ENCODE measurements at places on chromosomes 5 and 9.

DNA sequence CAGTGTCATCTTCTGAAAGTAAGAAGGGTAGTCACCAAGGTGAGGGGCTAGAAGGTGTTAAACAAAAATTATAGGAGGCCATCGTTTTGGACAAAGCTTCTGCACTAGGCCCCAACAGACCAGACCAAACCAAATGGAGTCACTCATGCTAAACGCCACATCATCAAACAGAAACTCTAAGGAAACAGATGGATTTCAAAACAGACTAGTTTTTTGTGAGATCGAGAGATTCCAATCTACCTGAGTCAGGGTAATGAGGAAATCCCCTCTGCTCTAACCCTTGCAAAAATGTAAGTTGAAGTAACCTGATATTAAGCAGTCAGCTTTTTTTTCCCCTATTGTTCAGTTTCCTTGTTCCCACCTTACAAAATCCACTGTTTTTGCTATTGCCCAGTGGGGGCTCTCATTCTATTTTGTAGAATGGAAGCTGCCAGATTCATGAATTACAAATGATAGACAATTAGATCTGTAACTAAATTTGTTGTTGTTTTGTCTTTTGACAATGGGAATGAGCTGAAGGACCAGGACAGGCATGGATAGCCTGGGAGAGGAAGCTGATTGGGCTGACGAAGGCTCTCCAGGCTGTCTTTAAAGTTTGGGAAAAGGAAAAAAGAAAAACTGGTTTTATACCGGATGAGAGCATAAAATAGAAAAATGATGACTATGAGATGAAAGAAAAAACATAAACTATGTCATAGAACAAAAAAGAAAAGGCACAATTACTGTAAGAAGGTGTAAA is 94.7 kb upstream of the ADAMTSL1 start:
- DNase-seq = no peak

GRCh38 chr5:136062366-136063274 is 33.8 kb downstream of the TGFBI start:
- peak; percentile 80 for DNase-seq

DNA sequence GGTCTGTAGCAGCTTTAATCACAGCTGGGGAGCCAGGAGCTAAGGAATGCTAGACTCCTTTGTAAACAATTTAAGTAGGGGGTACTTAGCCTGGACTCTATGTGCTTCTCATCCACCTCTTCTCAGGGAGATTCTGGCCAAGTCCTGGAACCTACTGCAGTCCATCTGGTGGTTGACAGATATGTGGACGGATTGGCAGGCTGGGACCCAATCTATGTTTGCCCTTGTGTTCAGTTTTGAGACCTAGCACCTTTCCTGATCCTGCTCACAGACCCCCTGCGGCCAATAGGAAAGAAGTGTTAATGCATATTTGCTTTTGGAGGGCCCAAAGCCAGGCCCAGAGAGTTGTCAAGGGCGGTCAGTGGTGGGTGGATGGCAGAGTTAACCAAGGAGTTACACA is 6.4 kb downstream of the SLC22A5 start:
- DNase-seq = no peak

- DNase-seq = peak; percentile 74
Measured at GRCh38 chr9:128007566-128008138, 26.9 kb upstream of the EEIG1 start.

- DNase-seq = no peak
Measured at GRCh38 chr5:181156758-181157157, 9.4 kb downstream of the OR2V2 start.

- DNase-seq = no peak
Measured at GRCh38 chr9:130740218-130741023, 46.8 kb downstream of the EXOSC2 start.

GRCh38 chr5:2029206-2029605 is 146.5 kb upstream of the IRX4 start:
- no peak for DNase-seq

- DNase-seq = no peak
Measured at GRCh38 chr5:151534350-151534749, 56.8 kb downstream of the FAT2 start.

- DNase-seq = no peak
Measured at GRCh38 chr9:125632321-125633115, 74.5 kb downstream of the MAPKAP1 start.

GRCh38 chr5:142978726-142979125 is 208.5 kb downstream of the ARHGAP26 start:
- DNase-seq = no peak

DNA sequence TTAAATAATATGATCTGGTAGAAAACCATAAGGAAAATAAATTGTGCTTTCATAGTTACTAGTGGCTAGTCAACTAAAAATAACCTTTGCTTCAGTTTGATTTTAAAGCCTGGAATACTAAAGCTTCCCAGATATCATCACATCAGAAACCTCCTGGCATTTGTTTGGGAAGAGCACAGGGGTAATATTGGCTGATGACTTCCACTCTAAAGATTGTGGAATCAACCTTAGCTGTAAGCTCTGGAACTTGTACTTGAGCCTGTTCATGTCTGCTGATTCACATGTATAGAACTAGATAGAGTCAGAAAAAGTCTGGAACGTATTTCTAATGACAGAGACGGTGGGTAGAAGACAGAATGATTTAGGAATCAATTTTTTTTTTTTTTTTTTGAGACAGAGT is 345.0 kb downstream of the CWC27 start:
- DNase-seq = no peak

GRCh38 chr5:80990971-80991370 is 30.8 kb downstream of the RASGRF2 start:
- no peak for DNase-seq

DNA sequence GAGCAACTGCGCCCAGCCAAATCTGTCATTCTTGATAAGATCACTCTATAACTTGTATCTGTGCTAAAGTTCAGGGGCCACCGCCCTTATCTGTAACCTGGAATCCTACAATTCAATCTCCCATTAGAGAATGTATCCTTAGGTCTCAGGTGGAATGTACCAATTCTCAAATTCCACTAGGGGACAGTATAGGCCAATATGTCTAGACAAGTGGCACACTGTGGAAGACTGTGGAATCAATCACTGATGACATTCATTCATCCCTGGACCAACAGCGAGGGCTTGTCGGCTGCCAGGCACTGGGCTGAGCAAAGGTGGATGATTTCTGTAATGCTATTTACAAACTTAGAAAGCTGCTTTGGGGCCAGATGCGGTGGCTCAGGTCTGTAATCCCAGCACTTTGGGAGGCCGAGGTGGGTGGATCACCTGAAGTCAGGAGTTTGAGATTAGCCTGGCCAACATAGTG is 28.7 kb upstream of the MEGF9 start:
- peak; percentile 74 for DNase-seq
